ENCODE measurements at places on chromosomes 1 and 21. TPM values are rescaled to one million over a fixed set of nuclear protein-coding genes. Genes with fewer than 3 reads are reported as not detected.

Gene ARHGEF10L
- 20.8 TPM for total RNA-seq

Gene SERTAD4
- total RNA-seq: 1.8 TPM

Gene ADAM30
- not detected for total RNA-seq

DNA sequence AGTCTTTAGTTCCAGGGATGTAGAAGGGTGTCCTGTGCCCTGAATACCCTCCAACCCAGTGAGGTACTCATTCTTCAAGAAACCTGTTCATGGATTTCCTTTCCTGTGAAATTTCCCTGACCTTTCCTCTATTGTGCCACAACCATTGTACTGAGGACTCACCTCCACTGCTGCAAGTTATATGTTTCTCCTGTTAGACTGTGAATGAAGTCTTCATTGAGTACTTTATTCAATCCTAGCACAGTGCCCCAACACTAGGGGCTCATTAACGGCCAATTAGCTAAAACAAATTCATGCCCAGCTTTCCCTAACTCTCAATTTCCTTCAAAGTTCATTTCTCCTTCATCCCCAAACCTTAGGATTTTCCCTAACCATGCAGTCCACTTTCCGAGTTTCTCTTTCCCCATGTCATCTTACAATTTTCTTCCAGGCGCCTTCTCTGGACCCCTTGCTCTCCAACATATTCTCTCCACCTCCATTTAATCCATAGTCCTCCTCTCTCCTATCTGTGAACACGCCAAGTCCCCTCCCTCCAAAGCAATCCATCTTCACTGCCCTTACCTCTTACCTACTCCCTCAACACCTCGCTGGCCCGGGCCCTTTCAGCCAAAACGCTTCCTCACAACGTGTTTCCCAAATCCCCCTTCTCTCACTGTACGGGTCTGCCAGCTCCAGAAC lies 1.3 kb downstream of the TRIM33 start:
- H3K27me3 ChIP-seq: no peaks in the 10 kb centered on the region
- peak overlapping the region; percentile 99 for H3K27ac ChIP-seq
- H3K4me1 ChIP-seq: peaks cover 7% of the 10 kb centered on the region
- H3K4me3 ChIP-seq: peak overlapping the region; percentile 81
- H3K36me3 ChIP-seq: no peaks in the 10 kb centered on the region

- H3K36me3 ChIP-seq: no peaks in the 10 kb centered on the region
- no peaks in the 10 kb centered on the region for H3K27me3 ChIP-seq
- peaks cover 7% of the 10 kb centered on the region for H3K4me1 ChIP-seq
- peak overlapping the region; percentile 98 for H3K4me3 ChIP-seq
Measured at GRCh38 chr1:36089393-36090121, 865 bp downstream of the ADPRS start.

DNA sequence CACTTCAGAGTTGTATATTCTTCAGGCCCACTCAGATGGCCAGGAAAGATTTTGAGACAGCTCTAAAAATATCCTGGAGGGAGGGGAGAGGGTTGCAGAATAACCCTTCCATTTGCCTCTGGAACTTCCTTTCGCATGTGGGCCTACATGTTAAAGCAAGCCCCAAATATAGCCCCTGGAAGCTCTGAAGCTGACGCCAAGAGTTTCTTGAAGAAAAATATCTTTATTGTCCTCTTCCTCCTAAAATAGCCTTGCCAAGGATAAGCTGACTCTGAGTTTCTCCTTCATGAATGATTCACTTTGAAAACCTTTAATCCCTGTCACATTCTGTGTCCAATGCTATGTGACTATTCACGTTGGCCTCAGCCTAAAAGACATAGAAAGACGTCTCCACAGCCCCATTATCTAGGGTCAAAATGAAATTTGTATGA lies 6.4 kb downstream of the C1orf116 start:
- peaks cover 7% of the 10 kb centered on the region for H3K4me1 ChIP-seq
- H3K36me3 ChIP-seq: no peaks in the 10 kb centered on the region
- DNase-seq: no peak
- no peaks in the 10 kb centered on the region for H3K27me3 ChIP-seq

DNA sequence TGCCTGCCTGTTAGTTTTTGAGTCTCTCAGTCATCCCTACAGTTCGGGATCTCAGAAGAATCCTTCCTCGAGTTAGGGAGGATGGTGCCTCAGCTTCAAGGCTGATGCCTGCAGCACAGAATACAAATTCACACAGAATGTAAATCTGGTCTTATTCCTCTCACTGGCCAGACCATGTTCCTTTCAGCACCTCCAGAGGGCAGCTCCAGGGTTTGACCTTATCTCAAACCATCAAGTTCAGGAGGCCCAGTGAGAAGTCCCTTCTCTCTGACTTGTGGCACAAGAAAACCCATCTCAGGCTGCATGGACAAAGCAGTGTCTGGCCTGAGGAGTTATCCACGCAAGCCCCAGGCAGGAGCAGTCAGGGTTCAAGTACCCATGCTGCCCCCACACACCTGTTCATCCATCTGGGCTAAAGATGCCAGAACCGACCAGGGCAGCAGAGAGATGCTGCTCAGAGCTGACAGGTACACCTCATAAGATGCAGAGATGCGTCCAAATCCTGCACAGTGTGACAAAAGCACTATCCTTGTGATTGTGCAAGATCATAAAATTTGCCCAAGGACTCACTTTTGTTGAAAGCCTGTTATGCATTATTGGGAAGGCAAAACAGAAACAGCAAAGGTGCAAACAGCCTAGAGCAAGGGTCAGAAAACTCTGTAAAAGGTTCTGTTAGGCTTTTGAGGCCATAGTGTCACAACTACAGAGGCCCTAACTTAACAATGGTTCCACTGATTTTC lies 49.8 kb downstream of the BCAR3 start:
- no peaks in the 10 kb centered on the region for H3K36me3 ChIP-seq
- H3K4me1 ChIP-seq: no peaks in the 10 kb centered on the region
- no peak overlapping the region for H3K27ac ChIP-seq
- no peak overlapping the region for H3K4me3 ChIP-seq

- DNase-seq: no peak
- H3K4me1 ChIP-seq: peaks cover 7% of the 10 kb centered on the region
- no peaks in the 10 kb centered on the region for H3K27me3 ChIP-seq
- no peaks in the 10 kb centered on the region for H3K36me3 ChIP-seq
- no peak overlapping the region for H3K27ac ChIP-seq
Measured at GRCh38 chr1:7581754-7582459, 189.2 kb upstream of the VAMP3 start.

DNA sequence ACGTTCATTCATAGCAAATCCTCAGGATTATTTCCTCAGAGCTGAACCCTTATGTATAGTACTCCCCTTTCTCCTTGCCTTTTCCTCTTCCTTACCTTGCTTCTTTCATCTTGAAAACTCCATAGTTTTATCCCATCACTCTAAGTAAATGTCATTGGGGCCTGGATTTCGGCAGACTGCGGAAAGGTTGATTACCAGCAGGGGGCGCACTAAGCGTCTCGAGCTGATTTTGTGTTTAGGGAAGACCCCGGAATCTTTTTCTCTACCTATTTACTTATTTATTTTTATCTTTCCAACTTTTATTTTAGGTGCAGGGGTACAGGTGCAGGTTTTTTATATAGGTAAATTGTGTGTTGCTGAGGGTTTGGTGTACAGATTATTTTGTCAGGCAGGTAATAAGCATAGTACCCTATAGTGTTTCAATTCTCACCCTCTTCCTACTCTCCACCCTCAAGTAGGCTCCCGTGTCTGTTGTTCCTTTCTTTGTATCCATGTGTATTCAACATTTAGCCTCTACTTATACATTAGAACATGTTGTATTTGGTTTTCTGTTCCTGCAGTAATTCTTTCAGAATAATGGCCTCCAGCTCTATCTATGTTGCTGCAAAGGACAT lies 11.4 kb upstream of the MTARC1 start:
- no peaks in the 10 kb centered on the region for H3K36me3 ChIP-seq
- no peaks in the 10 kb centered on the region for H3K27me3 ChIP-seq
- peak; percentile 49 for DNase-seq
- no peak overlapping the region for H3K4me3 ChIP-seq

DNA sequence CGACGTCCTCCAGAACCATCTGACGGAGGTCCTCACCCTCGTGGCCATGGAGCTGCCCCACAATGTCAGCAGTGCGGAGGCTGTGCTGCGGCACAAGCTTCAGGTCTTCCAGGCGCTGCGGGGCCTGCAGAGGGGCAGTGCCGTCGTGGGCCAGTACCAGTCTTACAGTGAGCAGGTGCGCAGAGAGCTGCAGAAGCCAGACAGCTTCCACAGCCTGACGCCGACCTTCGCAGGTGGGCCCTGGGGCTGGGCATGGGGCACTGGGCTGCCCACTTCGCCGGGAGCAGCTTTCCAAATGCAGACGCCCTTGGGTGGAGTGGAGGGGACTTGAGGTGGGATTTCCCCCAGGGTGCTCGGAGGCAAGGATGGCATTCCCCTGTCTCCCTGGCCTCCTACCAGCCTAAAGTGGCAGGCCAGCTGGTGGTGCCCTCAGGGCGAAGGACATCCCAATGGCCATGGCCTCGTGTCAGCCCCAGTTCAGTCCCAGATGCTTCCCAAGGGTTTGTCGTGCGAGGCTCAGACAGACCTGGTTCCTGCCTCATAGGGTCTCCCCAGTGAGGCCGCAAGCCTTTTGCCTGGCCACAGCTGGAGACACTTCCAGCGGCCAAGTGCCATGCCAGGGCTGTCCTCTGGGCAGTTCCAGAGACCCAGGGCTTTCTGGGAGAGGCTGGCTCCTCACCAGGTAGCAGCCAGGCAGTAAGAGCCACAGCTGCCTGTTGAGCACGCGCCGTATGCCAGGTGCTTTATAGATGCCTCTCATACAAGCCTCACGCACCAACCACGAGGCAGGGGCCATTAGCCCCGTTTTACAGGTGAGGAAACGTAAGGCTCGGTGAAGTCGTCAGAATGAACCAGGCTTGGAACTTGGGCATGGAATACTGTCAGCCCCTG lies 27.8 kb downstream of the H6PD start:
- H3K4me3 ChIP-seq: no peak overlapping the region
- peaks cover 16% of the 10 kb centered on the region for H3K4me1 ChIP-seq
- no peaks in the 10 kb centered on the region for H3K27me3 ChIP-seq
- no peak overlapping the region for H3K27ac ChIP-seq

DNA sequence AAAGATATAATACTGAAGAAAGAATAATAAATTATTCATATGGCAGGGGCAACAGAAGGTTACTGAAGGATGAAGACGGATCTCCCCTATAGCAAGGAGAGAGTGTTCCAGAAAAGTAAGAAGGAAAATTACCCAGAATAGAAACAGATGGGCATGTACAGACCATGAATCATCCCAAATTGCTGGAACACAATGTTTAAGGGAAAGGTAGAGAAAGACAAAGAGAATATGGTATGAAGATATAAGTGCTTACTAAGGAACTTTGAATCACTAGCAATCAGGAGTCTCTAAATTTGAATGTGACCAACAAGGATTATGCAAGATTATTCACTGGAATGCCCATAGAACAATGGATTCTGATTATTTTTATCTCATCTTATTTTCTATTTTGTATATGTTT lies 375.4 kb downstream of the COL11A1 start:
- no peak overlapping the region for H3K4me3 ChIP-seq
- H3K27ac ChIP-seq: no peak overlapping the region
- no peaks in the 10 kb centered on the region for H3K4me1 ChIP-seq
- no peaks in the 10 kb centered on the region for H3K36me3 ChIP-seq
- DNase-seq: no peak
- no peaks in the 10 kb centered on the region for H3K27me3 ChIP-seq

- no peak overlapping the region for H3K27ac ChIP-seq
Measured at GRCh38 chr1:9100471-9101043, 28.3 kb downstream of the GPR157 start.

DNA sequence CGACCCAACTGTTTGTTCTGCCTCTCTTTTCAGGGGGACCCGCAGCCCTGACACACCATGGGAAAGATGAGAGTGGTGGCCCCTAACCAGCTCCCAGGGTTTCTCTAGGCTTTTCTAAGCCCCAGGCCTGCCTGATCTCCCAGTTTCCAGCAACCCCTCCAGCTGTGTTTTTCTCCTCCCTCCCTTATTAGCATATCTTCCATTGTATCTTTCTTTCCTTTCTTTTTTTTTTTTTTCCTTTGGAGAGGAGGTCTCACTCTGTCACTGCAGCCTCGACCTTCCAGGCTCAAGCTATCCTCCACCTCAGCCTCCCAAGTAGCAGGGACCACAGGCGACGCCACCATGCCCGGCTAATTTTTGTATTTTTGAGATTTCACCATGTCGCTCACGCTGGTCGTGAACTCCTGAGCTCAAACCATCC lies 1.8 kb upstream of the CERS2 start:
- no peak overlapping the region for H3K4me3 ChIP-seq
- no peaks in the 10 kb centered on the region for H3K36me3 ChIP-seq
- no peak overlapping the region for H3K27ac ChIP-seq
- H3K4me1 ChIP-seq: peaks cover 23% of the 10 kb centered on the region

DNA sequence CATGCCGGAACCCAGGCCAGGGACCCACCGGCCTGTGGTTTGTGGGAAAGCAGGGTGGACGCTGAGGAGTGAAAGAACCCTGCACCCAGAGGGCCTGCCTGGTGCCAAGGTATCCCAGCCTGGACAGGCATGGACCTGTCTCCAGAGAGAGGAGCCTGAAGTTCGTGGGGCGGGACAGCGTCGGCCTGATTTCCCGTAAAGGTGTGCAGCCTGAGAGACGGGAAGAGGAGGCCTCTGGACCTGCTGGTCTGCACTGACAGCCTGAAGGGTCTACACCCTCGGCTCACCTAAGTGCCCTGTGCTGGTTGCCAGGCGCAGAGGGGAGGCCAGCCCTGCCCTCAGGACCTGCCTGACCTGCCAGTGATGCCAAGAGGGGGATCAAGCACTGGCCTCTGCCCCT lies 18.5 kb downstream of the CSF1 start:
- H3K36me3 ChIP-seq: no peaks in the 10 kb centered on the region
- no peaks in the 10 kb centered on the region for H3K27me3 ChIP-seq
- no peak for DNase-seq
- peak overlapping the region; percentile 38 for H3K27ac ChIP-seq
- H3K4me3 ChIP-seq: no peak overlapping the region

DNA sequence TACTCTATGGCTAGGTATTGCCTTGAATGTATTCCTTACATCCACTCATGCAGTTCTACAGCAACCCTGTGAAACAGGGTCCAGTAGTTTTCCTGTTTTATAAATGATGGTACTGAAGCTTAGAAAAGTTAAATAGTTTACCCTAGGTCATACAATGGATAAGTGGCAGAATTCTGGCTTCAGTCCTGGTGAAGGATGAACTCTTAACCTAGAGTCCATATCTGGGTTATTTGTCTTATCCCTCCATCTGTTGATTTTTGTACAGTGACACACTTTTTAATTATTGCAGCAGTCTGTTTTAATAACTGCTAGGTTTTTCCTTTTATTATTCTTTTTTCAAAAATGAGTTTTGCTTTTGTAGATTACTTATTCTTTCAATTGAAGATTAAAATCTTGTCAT lies 263.9 kb downstream of the DNM3 start:
- no peaks in the 10 kb centered on the region for H3K4me1 ChIP-seq
- DNase-seq: no peak
- H3K27me3 ChIP-seq: no peaks in the 10 kb centered on the region
- no peak overlapping the region for H3K27ac ChIP-seq

- no peak overlapping the region for H3K27ac ChIP-seq
- H3K4me3 ChIP-seq: no peak overlapping the region
- no peaks in the 10 kb centered on the region for H3K4me1 ChIP-seq
- no peaks in the 10 kb centered on the region for H3K27me3 ChIP-seq
Measured at GRCh38 chr1:216614011-216614934, 109.0 kb downstream of the ESRRG start.

GRCh38 chr1:33149453-33150190 lies 32.2 kb downstream of the TRIM62 start:
- peaks cover 5% of the 10 kb centered on the region for H3K4me1 ChIP-seq
- no peak overlapping the region for H3K27ac ChIP-seq
- DNase-seq: no peak
- no peaks in the 10 kb centered on the region for H3K27me3 ChIP-seq

Measured in ovary (tissue), 10 donors.